ENCODE measurements at places on chromosomes 5 and 9.

GRCh38 chr5:130216286-130216685 lies 312.0 kb downstream of the CHSY3 start:
- DNase-seq, result no peak

DNA sequence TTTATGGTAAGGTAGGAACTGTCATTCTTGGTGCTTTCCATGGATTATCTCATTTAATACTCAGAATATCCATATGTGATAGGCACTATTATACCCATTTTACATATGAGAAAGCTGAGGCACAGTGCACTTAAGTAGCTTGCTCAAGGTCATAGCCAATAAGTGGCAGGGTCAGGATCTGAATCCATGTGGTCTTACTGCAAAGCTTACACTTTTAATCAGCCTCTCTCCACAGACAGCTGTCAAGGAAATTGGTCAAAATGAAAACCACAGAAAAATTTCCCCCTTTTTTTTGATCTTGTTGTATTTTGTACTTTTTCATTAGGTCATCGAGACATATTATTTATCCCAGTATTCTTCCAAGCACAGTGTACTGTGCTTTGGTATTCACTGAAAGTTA lies 78.5 kb downstream of the ERCC6L2 start:
- DNase-seq, result no peak

DNA sequence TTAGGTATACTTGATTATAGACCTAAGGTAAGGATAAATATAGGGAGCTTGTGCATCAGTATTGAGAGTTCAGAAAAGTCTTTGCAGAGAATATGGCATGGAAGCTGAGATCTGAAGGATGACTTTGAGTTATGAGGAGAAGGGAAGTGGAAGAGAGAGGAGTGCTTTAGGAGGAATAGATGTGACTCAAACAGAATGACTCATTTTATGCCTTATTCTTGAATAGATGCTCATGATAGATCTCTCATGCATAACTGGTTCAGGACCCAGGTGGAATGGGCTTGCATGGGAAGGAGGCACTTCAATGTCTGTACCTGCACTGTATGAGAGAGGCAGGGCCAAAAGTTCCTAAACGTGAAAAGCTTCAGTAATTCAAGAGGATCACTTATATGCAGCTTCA lies 103.3 kb downstream of the CWC27 start:
- DNase-seq, result no peak

DNA sequence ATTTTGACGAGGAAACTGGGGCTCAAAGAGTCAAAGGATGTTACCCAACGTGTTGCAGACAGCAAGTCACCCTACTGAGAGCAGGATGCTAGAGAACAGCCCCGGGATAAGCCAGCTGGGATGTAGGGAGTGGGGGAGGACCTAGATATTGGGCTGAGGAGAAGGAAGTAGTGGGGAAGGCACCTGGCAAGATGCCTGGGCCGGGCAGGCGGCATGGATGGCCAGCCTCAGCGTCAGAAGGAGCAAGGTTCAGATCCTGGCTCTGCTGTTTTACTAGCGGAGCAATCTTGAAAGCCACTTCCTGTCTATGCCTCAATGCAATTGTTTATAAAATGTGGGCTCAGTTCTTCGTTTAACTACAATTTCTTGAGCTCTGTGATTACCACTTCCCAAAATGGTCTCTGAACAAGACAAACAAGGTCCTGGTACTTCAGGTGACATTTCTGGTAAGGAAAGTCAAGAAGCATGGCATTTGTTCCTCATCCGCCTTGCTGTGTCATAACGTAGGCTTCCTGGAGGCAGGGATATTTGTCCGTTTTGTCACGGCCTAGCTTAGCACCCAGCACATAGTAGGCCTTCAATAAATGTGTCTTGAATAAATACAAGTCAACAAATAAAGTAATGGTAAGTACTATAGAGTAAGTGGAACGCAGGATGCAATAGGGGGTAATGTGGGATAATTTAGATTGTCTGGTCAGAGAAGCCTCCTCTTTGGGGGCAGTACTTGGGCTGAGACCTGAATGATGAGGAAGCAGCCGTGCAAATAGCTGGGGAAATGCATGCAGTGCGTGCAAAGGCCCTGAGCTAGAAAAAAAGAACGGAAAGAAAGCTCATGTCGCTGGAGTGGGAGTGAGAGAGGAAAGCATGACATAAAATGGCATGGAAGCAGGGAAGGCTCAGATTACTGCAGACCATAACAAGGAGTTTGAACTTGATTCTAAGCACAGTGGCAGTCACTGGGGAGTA lies 70.5 kb downstream of the SMIM23 start:
- DNase-seq, result no peak

DNA sequence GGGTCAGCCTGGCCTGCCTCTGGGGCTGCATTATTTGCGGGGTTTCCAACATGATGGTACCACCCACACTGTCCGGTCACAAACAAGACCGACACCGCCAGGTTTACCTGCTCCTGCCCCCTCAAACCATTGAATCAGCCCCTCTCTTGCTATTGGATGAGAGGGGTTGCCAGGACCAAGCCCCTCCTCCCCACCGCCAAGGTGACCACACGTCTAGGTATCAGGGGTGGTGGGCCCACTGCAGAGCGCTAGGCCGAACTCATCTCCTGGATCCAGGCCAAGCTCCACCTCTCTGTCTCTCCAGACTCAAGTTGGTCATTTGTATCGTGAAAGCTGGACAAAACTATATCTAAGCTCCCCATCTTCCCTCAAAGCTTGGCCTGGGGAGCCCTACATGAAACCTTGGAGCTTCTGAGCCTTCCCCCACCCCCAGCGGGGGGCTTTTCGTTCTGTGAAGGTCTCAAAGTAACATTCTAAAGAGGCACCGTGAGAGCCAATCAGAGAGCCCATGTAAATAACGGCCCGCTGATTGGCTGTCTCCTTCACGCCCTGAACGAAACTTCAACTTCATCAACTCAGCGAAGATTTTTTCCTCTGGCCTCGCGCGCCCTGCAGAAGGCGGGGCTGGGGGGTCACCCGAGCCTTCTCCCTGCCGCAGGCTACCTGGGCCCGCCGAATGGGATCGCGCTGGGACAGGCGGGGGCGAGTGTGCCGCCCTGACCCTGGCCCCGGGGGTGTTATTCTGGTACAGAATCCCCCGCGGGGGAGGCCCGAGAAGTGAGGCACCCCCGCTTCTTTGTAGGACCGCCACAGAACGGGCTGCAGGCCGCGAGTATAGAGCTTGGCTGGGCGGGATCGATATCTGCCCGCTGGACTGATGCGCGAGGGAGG lies 49.6 kb upstream of the PSD2 start:
- peak; percentile 91 for DNase-seq

- no peak for DNase-seq
These were observed 14.7 kb downstream of the PBX3 start for GRCh38 chr9:125761676-125762450.

DNA sequence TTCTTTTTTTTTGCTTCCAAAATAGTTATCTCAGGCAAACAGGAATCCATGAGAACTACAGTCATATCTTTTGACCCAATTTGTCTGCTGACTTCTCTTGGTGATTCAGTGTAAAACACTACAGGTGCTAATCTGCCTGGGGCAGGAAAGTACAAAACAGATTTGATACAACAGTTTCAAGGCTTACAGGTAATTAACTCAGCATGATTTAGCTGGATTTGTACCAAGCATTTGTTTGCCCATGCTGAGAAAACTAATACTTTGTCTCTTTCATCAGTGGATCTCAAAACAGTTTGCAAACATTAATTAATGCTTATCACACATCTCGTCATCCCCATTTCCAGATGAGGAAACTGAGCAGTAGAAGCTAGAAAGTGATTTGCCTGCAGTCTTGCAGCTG lies 312.5 kb upstream of the SEMA6A start:
- DNase-seq, result no peak

- no peak for DNase-seq
These were observed 61.2 kb upstream of the GCNT4 start for GRCh38 chr5:75113354-75114113.

DNA sequence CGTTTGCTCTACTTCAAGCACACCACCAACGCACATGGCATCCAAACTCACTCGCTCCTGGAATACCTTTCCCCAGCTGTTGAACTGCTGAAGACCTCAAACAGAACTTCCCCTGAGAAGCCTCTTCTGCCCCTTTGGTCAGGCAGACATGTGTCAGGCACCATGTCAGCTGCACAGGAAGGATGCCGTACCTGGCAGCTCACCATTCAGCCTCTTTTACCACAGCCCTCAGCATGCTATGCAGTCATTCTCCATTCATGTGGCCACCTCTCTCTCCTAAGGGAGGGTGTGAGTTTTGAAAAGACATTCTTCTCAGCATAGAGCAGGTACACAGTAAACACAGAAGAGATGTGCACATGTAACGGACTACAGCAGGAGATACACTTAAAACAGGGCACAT lies 14.2 kb downstream of the IL4 start:
- no peak for DNase-seq

DNA sequence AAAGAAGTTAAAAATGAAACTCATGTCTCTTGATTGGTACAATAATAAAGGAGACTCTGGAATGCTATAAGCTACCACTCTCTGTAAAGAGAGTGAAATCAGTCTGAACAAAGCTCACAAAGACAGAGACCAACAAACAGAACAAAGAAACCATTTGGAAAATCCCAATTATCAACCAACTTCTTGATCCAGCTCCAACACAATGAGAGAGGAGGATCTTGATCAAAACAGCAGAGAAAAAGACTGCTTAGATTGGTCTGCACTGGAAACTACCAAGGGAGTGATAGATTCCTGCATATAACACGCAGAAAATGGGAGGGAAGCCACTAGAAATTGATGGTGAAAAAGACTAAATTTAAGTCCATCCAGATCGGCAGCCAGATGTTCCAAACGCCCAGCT lies 23.1 kb upstream of the RNF38 start:
- no peak for DNase-seq

DNA sequence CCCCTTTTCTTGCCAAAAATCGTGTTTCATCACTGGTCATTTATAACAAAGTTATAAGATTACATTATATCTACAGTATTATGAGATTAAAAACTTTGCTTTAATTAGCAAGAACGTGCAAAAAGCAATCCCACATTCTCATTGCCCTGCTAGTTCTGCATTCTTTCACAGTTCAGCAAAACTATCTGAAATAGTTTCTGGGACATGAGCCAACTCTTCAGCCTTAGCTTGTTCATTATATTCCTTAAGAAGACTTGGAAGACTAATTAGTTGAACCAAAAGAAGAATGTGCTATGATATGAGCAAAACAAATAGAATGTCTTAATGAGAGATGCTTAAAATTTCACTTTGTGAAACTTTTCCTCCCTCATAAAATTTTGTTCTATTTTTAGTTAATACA lies 76.7 kb downstream of the ITGA1 start:
- DNase-seq, result no peak
